ENCODE measurements at places on chromosomes 4 and X.

DNA sequence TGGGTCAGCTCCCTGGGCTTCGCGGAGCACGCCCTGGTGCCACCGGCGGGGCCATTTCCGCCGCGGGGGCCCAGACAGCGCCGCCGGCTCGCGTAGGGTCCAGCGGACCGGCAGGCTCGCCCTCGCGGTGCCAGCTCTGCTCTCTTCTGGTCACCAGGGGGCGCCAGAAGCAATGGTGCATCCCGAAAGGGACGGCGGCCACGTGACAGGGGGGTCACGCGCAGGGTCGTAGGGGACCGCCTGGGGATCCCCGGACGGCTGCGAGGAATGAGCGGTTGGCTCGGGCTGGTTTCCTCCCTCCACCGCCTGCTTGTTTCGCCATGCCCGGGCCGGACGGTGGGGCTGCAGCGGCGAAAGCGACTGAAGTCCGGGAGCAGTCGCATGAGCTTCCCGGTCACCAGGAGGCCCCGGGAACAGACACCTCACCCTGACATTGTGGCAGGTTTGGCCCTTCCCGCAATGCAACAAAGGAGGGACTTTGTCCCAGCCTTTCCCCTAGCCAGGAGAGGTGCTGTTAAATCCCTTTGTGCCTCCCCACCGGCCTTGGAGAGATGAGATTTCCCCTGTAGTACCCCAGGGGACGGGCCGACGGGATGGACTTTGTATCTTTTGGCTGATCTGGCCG lies 15.8 kb downstream of the ZCCHC12 start:
- DNase-seq, result peak; percentile 65

GRCh38 chrX:122582280-122582974 lies 601.7 kb upstream of the GRIA3 start:
- DNase-seq, result no peak

- no peak for DNase-seq
Observed at GRCh38 chr4:19327364-19327763, 924.3 kb upstream of the SLIT2 start.

DNA sequence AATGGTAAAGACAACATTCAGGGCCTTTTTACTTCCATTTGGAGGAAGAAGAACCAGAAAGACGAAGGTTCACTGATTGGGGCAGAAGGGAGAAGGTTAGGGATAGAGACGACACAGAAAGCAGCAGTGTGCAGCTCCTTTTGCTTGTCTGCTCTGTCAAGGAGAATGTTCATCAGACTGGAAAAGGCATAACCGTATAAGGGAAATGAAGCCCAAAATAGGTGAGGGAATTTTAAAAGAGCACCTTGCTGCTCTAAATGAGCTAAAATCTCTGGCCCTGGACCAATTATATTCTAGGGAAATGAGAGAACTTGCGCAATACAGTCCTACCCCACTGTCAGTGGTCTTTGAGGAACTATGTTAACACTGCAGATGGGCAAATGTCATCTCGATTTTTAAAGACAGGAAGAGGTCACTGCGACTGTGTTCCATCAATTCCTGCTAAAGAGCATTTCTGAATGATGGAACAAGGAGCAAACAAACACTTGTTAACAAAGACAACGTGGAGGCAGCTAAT lies 909.8 kb upstream of the FTHL17 start:
- no peak for DNase-seq

- no peak for DNase-seq
Observed at GRCh38 chr4:2472187-2472586, 3.3 kb downstream of the RNF4 start.

DNA sequence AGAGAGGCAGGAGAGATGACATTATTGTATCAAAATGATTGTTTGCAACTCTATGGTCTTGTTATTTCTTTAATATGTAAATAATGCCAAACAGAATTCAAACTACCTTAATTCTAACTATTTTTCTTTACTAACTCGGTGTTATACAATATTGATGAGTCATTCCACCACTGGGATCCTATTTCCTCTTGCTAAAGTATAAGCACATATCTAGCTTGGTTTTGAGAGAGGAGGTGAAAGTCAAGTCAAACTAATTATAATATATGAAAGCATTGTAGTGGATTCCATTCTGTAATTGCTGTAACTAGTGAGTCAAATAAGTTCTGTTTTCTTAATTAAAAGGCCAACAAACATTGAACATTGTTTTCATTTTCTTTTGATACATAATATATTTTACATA lies 837.6 kb downstream of the PDHA2 start:
- no peak for DNase-seq

DNA sequence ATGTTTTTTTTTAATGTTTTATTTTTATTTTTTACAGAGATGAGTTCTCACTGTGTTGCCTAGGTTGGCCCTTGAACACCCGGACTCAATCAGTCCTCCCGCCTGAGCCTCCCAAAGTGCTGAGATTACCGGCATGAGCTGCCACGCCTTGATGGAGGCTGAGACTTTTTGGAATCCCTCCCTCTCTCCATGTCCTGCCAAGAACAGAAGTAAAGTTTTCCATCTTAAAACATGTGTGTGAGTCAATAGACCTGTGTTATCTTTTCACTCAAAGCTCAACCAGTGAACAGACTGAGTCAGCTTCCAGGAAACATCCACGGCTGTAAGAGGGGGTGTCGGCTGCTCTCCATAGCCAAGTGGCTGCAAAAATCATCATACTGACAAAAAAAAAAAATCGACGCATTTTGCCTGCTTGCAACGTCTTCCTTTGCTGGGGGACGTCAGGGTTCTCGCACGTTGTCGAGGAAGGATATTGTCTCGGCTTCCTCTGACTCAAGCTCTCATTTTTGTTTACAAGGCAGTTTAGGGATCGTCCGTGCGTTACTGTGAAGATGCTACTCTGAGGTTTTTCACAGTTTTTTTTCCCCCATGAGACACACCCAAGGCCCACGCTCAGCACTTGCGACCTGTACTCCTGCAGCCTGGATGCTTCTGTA lies 10.0 kb upstream of the ASMTL start:
- peak; percentile 93 for DNase-seq

GRCh38 chr4:123621072-123621705 lies 224.6 kb downstream of the SPRY1 start:
- peak; percentile 10 for DNase-seq

GRCh38 chr4:124331781-124332180 lies 380.8 kb downstream of the ANKRD50 start:
- no peak for DNase-seq

DNA sequence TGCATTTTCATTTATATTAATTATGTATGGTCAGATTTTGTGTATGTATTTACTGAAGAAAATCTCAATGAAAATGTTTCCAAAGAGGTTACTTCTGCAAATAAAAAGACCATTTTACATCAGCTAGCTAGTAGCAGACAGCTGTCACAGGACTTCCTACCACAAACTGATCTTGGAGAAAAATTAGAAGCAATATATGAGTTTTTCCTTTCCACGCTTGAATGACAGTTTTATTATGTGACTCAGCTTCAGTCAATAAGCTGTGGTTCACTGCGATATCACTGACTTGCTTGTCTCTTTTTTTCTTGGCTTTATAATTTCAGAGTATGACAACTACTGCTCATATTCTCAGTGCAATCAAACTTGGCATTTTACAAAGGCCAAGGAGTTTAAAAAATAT lies 787.4 kb upstream of the GALNTL6 start:
- DNase-seq, result no peak

- DNase-seq, result no peak
Observed at GRCh38 chr4:24380957-24381665, 203.2 kb downstream of the DHX15 start.

DNA sequence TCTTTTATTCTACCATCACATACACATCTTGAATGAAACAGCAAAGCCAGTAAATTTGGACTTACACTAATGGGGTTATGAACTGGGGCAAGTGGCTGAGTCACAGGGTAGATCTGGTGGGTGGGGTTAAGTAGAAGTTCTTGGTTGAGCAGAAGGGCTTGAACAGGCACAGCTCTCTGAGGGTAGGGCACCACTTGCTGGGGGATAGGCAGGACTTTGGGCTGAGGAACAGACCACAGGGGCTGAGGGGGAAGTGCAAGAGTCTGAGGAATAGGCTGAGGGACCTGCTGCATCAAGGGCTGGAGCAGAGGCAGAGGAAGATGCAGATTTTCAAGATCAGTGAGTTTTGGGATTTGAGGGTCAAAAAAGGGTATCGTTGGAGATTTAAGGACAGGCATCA lies 8.3 kb downstream of the CSN2 start:
- DNase-seq, result no peak

- no peak for DNase-seq
Observed at GRCh38 chr4:145879598-145879997, 59.0 kb downstream of the ZNF827 start.

DNA sequence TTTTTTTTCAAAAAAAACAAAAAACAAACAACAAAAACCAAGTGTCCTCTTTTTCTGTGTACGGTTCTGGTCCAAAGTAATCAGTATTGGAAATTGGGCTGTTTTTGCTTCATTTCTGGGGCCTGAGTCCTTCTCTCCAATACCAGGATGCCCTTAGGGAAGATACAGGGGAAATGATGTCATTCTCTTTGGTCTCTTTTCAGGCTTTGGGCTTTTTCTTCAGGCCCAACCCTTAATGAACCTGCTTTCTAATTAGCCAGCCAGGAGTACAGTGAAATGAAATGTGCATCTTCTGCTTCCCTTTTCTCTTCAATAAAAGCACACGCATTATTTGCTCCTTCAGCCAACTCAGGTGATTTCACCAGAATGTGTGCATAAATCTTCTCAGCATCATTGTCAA lies 52.6 kb upstream of the RBPJ start:
- DNase-seq, result no peak

GRCh38 chr4:84913176-84913575 lies 53.3 kb downstream of the WDFY3 start:
- DNase-seq, result no peak

- DNase-seq, result no peak
Observed at GRCh38 chrX:123475068-123475724, 257.7 kb downstream of the THOC2 start.

GRCh38 chr4:6529021-6529420 lies 46.0 kb upstream of the MAN2B2 start:
- DNase-seq, result no peak

DNA sequence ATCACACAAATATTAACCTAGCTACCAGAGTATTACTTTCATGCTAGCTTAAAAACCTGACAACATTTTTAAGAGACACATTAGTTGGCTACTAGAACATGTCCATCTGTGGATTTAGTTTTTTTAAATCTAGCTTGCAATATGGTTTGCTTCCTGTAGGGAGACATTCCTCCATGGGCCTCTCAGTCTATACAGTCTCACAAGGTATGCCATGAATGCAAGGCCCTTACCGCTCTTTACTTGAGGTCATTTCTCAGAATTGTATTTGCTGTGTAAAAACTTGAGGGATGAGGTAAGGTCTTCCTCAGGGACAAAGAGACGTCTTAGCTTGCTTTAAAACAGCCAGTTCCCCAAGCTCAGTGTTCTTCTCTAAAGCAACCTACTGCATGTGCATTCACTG lies 26.9 kb downstream of the UBA6 start:
- DNase-seq, result no peak

DNA sequence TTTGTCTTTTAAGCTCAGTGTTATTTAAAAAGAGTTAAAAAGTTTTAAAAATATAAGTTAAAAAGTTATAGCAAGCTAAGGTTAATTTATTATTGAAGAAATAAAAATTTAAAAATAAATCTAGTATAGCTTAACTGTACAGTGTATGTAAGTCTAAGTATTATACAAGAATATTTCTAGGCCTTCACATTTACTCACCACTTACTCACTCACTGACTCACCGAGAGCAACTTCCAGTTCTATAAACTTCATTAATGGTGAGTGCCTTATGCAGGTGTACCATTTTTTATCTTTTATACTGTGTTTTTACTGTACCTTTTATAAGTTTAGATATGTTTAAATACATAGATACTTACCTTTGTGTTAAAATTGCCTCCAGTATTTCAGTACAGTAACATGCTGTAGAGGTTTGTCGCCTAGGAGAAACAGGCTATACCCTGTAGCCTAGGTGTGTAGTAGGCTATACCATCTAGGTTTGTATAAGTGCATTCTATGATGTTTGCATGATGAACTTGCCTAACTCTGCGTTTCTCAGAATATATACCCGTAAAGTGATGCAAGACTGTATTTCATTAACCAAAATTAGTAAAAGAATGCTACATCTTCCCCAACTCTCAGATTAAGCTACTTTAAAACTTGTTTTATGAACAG lies 202.9 kb downstream of the CFAP299 start:
- no peak for DNase-seq

GRCh38 chr4:185921583-185922555 lies 109.9 kb upstream of the SORBS2 start:
- no peak for DNase-seq

- no peak for DNase-seq
Observed at GRCh38 chr4:59565836-59566235, 1634.3 kb upstream of the ADGRL3 start.

DNA sequence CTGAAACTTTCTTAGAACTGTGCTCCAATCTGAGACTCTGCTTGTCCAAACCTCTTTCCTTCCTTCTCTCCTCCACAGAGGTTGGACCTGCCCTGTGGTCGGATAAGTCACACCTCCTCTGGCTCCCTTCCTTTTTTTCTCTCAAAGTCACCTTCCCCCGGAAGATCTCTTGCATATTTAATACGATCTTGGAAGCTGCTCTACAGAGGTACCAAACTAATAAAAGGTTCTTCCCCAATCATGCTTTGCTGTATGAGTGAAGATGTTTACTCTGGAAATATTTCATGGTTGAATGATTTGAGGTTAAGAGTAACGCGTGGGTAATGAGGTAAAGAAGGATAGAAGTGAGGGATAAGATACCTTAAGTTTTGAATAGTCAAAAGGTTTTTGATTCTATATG lies 166.0 kb downstream of the ATG4A start:
- no peak for DNase-seq

DNA sequence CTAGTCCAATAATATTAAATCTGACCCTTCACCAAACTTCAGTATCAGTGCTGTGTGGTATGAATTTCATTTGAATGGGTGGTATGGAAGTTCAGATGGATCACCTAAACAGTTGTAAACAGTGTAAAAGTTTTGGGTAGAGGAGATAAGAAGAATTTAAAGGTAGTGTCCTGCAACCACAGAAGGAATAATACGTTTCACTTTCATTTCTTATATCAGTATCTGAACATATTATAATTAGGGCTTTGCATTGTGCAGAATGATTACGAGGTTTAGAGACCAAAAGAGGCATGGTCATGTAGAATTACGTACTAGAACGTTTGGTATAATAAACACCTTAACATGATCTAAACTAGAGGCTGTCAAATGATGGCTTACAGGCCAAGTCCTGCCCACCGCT lies 116.1 kb downstream of the PDLIM5 start:
- DNase-seq, result no peak

DNA sequence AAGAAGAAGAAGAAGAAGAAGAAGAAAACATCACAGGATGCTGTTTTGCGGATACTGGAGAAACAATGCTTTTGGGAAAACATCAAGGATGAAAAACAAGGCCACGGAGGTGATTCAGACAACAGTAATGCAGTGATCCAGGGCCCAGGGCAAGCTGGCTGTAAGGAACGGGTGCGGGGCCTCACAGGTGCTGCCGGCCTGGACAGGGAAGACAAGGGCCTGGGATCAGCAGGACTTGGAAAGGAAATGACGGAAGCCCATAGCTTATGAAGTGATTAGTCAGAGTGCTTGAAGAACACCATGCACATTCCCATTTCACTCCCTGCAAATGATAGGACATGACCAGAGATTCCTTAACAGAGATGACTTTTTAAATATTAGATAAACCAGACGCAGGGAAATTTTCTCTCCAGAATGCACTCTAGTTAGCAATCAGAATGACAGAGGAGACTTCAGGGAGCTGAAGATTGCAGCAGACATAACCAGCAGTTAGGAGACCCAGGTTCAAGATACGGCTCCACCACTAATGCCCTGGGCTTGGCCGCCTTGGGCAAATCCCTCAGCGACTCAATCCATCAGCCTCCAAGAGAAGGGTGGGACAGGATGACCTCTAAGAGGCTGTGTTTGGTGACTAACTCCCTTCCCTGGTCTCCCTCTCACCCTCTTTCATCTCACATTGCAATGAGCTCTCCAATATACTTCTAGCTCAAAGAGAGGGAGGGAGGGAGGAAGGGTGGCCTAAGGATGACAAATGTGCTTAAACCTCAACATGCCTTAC lies 54.1 kb downstream of the APBB2 start:
- DNase-seq, result no peak

Measured in activated CD4-positive, alpha-beta T cell treated with anti-CD3 and anti-CD28 coated beads, Interleukin-10, Interleukin-2, amounts not matched to agents 100 ng/mL and 50 ng/mL, durations not matched to agents 16 hours and 8 hours (primary cell).